ENCODE measurements at places on chromosomes 7 and 10.

DNA sequence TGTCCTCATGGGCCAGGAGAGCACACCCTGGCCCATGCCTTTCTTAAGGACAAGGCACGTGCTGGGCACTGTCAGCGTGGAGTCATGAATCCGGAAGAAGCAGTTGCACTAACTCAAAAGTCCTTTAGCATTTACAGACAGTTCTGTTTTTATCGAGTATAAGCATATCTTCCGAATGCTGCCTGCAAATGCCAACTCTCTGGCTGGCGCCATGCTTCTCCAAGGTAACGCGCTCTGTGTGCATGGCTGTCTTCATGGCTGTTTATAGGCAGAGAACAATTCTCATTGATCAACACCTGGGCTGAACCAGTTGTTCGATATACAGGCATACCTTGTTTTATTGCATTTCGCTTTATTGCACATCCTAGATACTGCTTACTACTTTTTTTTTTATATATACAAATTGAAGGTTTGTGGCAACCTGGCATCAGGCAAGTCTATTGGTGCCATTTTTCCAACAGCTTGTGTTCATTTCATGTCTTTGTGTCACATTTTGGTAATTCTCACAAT, 28.0 kb upstream of the ZNRF2 start:
- no peak for DNase-seq

DNA sequence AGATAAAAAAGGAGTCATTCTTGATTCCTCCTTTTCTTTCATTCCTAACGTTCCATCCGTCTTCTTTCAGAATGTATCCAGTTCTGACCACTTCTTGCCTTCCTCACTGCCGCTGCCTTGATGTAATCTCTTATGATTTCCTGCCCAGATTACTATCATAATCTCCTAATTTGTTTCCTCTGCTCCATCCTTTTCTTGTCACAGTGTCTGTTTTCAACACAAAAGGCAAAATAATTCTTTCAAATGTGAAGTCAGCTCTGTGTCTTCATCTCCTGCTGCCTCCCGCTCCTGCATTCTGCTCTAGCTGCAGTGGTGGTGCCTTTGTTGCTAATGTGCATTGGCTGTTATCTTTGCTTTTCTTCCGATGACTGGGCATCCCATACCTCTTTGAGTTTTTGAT, 150.9 kb downstream of the SND1 start:
- DNase-seq: no peak

DNA sequence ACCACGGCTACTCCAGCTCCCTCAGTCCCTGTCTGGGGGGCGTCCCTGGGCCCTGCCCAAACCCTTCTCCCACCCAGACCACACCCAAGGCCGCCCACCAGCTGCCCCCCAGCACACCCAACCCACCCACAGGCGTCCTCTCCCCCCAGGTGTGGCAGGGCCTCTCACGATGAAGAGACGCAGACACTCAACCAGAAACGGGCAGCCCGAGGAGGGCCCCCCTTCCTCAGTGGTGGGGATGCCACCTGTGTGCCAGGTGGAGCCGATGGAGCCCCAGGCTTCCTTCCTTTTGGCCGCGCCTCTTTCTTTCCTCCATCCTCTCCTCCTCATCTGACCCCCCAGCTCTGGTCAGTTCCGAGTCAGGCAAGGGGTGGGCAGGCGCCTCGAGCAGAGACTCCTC, 28.7 kb downstream of the ADGRA1 start:
- no peak for DNase-seq

- DNase-seq: no peak
Observed at GRCh38 chr7:111529507-111530355, 32.6 kb downstream of the IMMP2L start.

- no peak for DNase-seq
Observed at GRCh38 chr10:21280971-21281572, 244.4 kb downstream of the SKIDA1 start.
